ENCODE measurements at places on chromosomes 12 and 14. TPM values are rescaled to one million over a fixed set of nuclear protein-coding genes. Genes with fewer than 3 reads are reported as not detected.
A peak's percentile ranks its signal among the peaks of the same experiment; 100 is the strongest.

The ESRRB gene
- polyA plus RNA-seq, result 0.20 TPM

The RERGL gene
- 0.55 TPM for polyA plus RNA-seq

The PZP gene
- 0.61 TPM for polyA plus RNA-seq

GRCh38 chr12:67269633-67270573 is 745 bp downstream of the CAND1 start:
- DNase-seq, result no peak

The OVCH1 gene
- polyA plus RNA-seq, result 0.17 TPM

The MYO1H gene
- 0.06 TPM for polyA plus RNA-seq

DNA sequence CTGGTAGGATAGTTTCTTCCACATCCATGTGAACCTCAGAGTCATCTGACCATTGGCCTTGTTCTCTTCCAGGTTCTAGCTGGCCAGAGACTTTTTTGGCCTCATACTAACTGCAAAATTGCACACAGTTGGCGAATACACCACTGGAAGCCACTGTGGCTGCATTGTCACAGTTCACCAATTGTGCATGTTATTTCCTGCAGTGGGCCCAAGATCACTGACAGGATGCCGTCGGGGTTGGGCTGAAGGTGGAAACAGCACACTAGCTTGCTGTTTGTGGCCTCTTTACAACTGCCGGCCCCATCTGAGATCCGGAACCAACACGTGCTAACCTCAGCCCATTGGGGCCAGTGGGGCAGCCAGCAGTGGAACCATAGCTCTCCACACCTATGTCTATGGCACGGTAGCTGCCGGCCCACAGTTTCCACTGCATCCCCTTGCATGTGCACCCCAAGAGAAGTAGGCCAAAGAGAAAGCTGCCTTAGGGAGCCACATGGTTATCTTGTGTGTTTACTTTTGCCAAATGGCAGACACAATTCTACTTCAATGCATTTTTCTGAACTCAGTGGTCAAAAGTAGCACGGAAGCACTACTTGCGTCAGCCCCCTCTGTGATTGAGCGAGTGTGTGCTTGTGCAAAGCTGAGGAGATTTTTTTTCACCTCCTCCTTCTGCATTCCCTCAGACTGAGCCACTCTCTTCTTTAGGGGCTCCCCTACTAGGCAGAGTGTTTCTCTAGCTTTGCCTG is 464.0 kb downstream of the RAD51B start:
- DNase-seq, result no peak

DNA sequence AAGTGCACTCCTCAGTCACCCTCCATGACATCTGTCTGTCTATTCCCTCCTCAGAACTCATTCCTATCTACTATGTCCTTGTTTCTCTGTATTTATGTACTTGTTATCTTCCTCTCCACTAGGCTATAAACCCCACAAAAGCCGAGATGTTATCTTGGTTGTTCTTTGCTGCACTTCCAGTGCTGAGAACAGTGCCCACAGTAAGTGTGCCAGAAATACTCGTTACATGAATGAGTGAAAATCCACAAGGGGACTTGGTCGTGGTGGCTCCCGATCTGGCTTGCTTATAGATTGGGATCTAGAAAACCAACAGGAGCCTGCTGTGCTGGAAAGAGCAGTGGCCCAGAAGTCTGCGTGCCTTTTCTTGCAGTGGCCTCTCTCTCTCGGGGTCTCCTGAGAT is 111.9 kb upstream of the PRMT8 start:
- no peak for DNase-seq

DNA sequence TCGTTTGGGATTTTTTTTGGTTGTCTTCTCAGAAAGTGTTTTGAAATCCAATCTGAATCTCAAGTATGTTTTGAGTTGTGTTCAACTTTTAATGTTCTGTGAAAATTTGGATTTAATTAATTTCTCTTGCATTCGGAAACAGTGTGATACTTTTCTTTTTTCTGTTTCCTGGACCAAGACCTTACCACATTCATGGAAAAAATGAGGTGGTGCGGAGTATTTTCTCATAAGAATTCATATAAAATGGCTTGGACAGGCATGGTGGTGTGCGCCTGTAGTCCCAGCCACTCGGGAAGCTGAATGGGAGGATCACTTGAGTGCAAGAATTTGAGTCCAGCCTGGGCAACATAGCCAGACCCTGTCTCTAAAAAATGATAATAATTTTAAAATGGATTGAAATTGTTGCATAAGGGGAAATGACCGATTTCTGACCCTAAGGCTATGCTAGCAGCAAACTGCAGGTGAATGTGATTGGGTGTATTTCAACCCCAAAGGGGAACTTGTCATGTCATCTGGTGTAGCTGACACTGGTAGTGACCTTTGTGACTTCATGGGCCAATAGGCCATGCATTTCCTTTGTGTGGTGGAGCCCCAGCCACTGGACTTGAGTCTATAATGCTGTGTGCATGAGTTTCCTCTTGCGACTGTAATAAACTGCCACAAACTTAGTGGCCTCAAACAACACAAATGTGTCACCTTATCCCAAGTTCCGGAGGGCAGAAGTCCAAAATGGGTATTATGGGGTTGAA is 123.5 kb upstream of the RFLNA start:
- no peak for DNase-seq

- DNase-seq, result no peak
Measured at GRCh38 chr14:72894323-72894622, 372 bp upstream of the DPF3 start.

The CARMIL3 gene
- polyA plus RNA-seq, result 0.85 TPM

The KRT85 gene
- polyA plus RNA-seq, result not detected

The RDH12 gene
- polyA plus RNA-seq, result 0.06 TPM

DNA sequence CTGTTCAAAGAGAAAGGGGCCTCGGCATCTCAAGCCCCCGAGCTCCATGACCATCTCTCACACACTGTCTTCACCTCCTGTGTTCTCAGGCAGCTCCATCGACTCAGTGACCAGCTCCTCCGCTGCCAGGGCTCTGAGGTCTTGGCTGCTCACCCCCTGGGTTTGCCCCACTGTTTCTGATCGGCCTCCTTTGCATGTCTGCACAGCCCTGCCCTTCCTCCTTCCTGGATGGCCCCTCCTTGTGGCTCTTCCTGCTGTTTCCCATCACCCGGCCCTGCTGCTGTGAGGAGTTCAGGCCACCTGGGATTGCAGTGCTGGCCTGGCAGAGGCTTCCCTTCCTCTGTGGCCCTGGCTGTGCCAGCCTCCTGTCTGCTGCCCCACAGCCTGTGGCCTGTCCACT is 38.1 kb upstream of the PIWIL1 start:
- DNase-seq, result no peak

DNA sequence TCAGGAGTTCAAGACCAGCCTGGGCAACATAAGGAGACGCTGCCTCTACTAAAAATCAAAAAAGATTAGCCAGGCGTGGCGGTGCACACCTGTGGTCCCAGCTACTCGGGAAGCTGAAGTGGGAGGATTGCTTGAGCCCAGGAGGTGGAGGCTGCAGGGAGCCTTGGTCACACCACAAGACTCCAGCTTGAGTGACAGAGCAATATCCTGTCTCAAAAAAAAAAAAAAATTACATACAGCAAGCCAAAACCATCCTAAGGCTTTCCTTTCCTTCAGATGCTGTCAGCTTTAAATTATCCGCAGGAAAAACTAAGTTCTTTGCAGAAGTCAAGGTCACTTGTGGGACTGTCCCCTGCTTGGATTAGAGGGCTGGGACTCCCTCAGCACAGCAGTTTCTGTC is 1.3 kb downstream of the CS start:
- no peak for DNase-seq

DNA sequence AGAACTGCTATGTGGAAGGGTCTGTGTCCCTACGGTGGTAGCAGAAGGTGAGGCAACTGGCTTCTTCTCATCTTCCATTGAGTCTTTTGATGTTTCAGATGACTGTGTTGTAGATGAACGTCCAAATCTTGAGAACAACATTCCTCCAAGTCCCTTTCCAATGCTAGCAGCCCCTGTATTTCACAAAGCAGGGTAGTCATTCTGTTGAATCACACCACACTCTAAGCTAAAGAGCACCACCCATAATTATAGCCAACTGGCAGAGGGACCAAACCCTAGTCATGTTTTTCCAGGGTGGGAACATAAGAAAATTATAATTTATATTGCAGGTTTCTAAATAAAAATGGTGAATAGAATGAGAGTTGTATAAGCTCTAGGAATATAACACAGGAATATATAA is 98.7 kb downstream of the DDHD1 start:
- DNase-seq, result no peak

DNA sequence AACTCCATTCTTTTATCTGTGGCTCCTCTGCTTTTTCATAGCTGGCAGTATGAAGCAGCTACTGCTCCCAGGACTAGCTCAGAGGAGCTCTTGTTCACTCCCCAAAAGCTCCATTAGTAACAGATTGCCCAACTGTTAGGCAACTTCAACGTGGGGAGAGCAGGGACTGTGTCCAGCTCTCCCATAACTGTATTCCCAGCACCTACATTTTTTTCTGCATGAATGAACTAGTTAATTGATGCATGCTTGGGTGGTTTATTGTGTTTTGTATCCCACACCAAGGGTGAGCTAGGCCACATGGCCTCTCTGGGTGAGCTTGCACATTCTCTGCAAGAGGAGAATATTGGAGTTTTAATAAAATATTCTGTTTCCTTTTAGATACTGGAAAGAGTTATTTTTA is 15.2 kb downstream of the STON2 start:
- no peak for DNase-seq

The CFL2 gene
- polyA plus RNA-seq, result 28.0 TPM

- DNase-seq, result no peak
Measured at GRCh38 chr14:53581504-53581903, 375.1 kb downstream of the BMP4 start.

GRCh38 chr14:68951800-68952530 is 27.1 kb downstream of the ACTN1 start:
- DNase-seq, result no peak

The SUSD6 gene
- 70.7 TPM for polyA plus RNA-seq

The KRT80 gene
- 7.2 TPM for polyA plus RNA-seq

GRCh38 chr12:70244409-70244808 is 1.2 kb downstream of the CNOT2 start:
- no peak for DNase-seq

DNA sequence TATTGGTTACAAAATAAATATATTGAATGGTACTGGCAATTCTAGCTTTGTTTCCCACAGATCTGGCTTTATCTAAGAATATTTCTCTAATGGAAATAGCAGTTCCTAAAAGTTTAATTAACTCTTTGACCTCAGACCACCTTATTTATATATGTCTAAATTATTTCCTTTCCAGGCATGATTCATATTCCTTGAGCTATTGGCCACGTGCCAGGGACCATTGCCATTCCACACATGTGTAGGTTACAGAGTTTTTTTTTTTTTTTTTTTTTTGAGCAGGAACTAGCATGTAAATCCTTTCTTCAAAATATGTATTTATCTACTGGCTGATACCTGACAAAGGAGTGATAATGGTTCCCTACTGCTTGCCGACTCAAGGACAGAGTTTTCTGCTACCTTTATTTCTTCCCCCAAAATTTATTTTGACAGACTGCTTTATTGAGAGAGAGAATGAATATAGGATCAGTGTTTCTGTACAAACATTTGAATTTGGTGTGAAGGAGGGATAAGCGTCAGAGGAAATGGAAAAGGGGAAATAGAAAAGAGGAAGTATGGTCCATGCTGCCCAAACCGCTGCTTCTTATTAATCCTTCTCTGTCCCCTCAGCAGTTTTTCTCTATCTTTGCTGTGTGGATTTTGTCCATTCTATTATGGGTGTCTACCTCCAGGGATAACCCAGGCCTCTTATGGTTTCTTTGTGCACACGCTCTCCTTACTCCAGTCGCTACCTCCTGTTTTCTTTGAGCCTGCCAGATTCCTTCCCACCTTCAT is 36.4 kb downstream of the PDE3A start:
- no peak for DNase-seq

The FAM216A gene
- polyA plus RNA-seq, result 4.0 TPM

DNA sequence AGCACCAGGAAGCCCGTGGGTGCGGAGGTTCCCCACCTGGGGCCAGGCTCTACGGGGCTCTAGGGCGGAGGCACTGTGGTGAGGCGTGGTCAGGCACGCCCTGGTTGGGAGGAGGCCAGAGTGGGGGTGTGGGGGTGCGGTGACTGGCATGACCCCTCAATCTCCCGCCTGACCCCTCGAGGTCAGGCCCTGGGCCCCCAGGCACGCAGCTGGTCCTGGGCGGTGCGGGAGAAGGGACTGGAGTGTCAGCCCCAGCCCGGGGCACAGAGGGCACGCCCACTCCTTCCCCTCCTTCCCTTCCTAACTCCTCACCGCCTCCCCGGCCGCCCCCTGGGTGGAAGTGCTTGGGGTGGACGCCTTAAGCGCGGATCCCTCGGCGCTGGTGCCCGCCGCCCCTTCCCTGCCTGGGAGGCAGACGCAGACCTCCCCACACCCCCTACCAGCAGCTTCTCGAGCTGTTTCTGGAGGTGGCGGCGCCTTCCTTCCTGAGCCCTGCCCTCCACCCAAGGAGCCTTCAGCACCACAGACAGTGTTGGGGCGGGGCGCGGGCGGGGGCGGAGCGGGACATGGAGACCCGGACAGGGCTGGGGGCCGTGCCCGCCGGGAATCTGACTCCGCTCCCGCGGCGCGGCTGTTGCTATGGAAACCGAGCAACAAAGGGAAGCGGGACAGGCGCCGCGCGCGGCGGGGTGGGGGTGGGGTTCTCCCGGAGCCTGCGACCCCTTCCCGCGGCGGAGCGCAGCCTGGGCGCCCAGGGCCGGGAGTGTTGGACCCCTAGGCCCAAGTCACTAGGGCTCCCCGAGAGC is 741 bp upstream of the CRIP2 start:
- DNase-seq, result peak; percentile 96

DNA sequence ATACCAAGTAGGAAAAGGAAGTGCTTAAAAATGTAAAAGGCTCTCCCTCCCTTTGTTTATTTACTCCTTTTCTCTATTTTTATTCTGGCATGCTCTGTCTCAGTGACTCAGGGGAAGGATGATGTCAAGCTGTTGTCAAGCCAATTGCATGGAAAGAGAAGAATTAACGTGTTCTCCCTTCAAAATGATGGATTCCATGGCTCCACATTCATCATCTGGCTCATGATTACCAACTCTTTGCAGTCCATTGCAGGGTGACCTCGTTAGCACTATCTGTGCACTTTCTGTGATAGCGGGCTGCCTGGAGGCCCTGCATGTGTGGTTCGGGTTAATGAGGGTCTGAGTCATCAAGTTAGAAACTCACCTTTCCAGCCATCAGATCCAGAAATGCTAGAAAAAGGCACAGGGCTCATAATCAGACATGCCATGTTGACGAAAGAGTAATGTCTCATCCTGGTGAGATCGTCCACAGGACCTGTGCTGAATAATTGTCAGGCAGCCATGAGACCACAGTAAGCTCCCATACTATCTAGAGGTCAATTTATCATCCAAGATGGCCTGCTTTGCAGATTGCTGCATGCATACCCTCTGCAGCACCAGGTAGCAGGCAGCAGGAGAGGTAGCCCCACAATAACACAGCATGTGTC is 79.2 kb upstream of the BTG1 start:
- no peak for DNase-seq

DNA sequence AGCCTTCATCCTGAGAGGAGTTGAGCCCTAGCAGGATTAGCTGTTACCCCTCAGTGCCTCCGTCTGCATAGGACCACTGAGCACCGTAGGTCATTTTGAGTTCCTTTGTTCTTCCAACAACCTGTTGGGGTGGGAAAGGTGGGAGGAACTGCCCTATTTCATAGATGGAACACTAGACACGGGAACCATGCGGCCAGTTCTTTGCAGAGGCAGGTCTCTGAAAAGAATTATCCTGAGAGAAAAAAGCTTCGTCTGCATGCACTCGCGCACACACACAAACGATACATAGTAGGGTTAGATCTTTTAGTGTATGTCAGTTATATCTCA is 28.5 kb downstream of the TRAFD1 start:
- DNase-seq, result no peak

GRCh38 chr12:96094201-96094600 is 58.8 kb upstream of the LTA4H start:
- no peak for DNase-seq

Data from lung (tissue), 17 donors.